ENCODE measurements at places on chromosomes 4 and X.

- DNase-seq: peak; percentile 38
These were observed 83.9 kb downstream of the POLA1 start for GRCh38 chrX:24777660-24778059.

DNA sequence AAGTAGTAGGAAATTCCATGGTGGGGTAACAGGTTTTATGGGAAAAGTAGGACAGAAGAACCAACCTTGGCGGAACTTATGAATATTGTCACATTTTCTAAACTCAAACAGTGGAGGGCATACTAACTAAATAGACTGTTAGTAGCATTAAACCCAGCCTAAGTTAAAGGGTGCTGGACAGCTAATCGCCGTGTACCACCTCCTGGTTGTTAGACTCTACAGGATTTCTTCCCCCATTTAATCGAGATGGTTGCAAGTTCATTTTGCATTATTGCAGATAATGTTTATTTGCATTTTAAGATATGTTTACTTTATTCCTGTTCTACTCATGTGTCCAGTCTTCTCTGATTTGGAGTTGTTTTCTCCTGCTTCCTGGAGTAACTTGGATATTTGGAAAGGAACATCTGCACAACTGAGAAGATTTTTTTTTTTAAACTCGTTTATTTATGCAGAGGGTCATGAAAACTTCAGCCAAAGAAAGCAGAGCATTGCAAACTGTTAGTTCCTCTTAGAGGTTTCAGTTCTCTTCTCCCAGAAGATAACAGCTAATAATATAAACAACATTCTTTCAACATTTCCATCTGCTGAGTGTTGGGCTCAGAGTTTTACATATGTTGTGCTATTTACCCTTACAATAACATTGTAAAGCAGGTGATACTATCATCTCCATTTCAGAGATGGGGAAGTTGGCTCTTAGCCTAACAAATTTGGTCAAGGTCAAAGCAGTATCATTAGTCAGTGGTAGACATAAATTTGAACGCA lies 51.5 kb upstream of the TBC1D9 start:
- DNase-seq: no peak

DNA sequence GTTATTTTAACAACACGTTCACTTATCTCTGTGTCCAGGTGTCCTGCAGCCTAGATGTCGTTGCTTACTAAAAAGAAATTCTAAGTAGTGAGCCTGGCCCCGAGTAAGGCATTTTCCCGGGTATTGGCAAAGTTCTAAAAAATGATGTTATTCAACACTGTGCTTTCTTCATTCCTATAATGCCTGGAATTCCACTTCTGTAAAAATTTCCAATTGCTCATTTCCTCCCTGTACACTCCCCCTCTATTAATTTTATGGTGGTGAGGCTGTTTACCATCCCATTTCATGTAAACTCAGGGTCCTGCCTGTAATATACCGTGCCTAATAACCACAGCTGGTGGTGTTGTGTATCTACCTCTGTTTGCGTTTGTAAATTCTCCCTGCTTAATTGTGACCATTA lies 14.2 kb downstream of the BST1 start:
- DNase-seq: no peak

GRCh38 chr4:181821039-181822004 lies 421.9 kb upstream of the TENM3 start:
- DNase-seq: peak; percentile 38

DNA sequence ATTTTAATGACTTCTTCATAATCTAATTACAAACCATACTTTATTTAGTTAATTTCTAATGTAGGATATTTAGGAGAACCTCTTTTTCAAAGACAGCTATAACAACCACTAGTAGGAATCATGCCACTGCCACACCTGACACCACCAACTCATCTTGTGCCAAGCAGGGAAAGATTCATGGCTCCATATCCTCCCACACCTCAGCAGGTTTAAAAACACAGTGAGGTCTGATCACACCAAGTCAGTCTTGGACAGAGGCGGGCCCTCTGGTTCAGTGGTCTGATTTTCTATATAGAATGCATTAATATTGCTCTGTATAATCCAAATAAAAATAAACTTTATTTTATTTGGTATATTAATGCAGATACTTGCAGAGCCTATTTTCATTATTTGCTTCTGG lies 227.7 kb upstream of the TTC29 start:
- DNase-seq: no peak

GRCh38 chrX:73850124-73851013 lies 287.4 kb downstream of the CHIC1 start:
- peak; percentile 11 for DNase-seq

DNA sequence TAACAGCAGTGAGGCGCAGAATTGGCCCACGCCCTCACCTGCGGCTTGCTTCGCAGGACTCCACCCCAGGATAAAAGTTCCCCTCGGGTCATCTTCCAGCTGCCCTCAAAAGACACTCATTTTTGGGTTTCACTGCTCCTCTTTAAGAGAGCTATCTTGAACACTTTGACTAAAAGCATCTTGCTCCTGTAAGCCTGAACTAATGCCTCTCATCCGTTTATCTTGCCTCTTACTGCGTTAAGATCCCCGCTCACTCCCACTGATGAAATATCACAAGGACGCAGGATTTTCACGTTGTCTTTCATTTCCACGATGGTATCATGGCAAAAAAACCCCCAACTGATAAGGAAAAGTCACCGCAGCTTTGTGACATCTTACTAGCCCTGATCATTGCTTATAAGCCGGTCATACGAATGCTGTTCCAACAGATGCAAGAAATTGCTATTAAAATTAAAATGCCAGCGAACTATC lies 591 bp upstream of the ACSL4 start:
- no peak for DNase-seq

DNA sequence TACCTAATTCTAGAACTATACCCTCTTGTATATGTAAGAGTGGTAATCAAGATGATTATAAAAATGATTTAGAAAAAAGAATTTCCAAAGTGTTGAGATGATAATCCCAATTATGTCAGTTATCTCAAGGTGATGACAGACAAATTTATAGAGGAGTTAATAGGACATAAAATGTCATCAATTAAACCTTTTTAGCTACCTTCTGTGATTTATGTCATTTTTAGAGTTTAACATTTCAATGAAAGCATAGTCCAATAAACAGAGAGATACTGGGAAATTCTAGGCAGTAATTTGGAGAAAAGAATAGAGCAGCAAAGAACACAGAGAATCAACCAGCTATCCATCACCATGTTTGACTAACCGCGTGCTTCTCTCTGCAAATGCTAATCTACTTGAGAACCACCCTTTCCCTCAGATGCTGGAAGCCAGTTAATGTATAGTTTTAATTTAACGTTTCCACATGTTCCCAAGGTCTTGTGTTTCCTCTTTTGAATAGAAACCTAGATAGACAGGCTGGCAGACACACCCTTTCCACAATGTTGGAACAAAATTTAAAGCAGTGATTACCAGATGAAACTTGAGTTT lies 433.1 kb upstream of the FAM241A start:
- no peak for DNase-seq

DNA sequence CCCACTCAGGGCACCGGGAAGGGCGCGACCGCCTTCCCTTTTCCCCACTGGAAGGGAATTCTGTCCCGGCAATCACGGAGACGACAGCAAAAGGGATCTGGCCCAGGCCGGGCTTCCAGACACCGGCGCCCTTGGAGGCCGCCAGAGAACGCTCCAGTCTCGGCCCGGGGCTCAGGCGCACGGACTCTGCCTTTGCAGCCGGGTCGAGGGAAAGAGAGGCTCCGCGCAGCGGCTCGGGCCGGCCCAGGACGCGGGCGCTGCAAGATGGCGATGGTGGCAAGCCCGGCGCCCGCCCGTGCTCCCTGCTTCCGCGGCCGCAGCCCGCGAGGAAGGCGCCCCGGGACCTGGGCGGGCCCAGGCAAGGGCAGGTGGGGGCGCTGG lies 1.1 kb downstream of the CTBP1 start:
- DNase-seq: no peak

- DNase-seq: no peak
These were observed 15.1 kb downstream of the TRAPPC11 start for GRCh38 chr4:183674153-183674552.

GRCh38 chrX:1518512-1518911 lies 18.5 kb downstream of the P2RY8 start:
- DNase-seq: no peak

DNA sequence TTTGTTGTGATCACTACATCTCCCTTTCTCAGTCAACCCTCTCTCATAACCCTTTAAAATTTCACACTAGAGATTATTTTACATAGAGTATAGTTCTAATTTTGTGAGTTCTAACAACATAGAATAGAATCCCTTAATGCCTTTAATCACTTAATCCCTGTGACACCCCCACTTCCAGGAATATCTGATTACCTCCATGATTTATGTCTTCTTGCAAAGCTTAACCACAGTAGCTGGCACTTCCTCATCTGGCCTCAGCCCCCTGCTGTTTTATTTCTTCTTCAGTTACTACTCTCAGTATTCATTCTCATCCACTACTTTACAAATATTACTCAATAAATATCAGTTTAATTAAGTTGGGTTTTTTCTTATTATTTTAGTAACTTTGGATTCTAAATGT lies 340.9 kb downstream of the CENPC start:
- DNase-seq: no peak

DNA sequence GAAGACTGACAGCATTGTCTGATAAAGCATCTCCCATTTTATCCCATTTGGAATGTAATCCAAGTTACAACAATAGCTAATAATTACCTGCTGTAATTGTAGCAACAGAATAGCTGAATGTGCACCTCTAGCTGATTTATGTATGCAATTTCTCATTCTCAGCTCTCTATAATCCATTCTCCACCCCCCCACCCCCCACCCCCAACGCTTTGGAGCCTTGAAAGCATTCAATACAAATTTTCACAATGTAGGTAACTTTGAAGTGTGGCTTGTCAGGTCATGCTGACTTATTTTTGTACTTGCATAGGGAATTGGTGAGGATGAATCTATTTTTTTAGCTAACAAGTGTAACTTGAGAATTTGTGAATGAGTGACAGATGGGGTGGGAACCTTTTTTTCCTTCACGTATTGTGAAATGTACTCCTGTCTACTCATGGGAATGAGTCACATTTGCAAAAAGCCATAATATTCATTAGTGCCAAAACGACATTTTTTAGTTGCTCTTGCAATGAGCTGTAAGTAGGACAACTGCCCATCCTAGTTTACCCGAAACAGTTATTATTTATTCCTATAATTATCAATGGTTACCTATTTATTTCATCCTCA lies 159.3 kb downstream of the PALLD start:
- no peak for DNase-seq

DNA sequence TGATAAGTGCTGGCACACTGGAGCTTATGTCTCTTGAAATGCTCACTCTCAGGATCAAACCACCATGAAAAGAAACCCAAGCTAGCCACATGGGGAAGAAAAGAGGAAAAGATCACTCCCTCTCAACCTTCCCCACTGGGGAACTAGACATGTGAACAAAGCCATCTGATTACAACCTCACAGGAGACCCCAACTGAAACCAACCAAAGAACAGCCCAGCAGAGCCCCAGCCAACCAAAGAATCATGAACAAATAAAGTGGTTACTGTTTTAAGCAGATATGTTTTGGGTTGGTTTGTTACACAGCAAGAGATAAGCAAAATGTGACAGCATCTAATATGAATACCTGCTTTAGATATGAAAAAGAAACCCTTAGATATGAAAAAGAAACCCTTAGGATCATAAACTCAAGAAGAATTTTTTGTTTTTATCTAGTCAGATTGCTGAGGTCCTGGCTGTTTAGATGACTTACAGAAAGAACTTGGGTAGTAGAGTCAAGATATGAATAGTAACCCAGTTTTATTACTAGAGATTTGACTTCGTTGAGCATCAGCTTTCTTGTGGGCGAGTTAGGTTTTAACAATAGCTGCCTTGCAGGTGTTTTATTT lies 23.7 kb upstream of the TLR7 start:
- DNase-seq: no peak

DNA sequence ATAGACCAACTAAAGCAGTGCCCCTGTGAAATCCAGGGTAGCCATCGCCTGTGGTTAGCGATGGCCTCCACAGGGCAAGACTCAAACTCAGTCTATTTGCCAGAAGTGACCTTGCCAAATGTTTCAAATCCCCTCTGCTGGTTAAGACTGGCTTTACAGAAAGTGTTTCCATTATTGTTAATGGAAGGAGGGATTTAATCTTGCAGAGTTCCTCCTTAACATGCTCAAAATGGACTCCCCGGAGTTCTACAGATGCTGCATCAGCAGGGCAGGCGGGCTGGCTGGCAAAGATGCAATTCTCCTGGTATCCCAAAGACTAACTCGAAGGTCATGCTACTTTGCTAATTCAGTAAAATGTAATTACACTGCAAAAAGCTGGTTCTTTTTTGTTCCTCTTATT lies 313.0 kb upstream of the SLC7A11 start:
- no peak for DNase-seq

GRCh38 chr4:185532795-185533324 lies 2.4 kb downstream of the PDLIM3 start:
- DNase-seq: no peak

GRCh38 chr4:167614866-167615265 lies 380.6 kb upstream of the SPOCK3 start:
- DNase-seq: no peak

- DNase-seq: no peak
These were observed 9.2 kb downstream of the MAMLD1 start for GRCh38 chrX:150372280-150372679.

DNA sequence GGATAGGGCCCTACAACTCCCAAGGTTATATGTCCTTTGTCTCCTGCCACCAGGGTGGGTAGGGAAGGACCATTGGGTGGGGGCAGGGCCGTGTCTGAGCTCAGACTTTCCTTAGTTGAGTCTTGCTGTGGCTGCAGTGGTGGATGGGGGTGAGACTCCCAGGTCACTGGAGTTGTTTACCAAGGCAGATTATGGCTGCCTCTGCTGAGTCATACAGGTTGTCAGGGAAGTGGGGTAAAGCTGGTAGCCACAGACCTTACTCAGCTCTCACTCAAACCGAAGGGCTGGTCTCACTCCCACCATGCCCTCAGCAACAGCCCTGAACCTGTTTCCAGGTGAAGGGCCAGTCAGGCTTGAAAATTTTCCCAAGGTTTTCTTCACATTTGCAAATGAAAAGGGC lies 58.8 kb upstream of the FAAH2 start:
- no peak for DNase-seq

DNA sequence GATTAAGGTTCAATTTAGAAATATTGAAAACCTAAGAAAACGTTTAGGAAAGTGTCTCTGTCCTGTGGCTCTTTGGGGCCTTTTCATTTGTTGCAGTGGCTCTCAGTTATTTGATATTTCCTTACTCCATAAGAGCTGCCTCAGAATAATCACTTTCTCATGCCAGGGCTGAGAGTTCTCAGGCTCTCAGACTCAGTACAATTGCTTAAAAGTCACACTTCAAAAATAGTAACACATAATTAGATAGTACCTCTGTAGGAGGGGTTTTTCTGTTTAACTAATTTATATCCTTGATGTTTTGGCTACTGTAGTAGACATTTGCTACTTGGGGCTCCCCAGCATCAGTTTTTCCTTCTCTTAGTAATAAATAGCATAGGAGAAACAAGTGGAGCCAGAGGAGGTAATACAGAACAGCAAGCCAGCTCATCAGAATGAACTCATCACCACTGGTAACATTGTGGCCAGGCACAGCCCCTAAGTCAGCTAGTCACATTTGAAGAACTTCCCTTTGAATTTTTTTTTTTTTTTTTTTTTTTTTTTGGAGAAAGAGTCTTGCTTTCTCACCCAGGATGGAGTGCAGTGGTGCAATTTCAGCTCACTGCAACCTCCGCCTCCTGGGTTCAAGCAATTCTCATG lies 8.0 kb upstream of the HNRNPD start:
- no peak for DNase-seq
